ENCODE measurements at places on chromosomes 2 and 18.

DNA sequence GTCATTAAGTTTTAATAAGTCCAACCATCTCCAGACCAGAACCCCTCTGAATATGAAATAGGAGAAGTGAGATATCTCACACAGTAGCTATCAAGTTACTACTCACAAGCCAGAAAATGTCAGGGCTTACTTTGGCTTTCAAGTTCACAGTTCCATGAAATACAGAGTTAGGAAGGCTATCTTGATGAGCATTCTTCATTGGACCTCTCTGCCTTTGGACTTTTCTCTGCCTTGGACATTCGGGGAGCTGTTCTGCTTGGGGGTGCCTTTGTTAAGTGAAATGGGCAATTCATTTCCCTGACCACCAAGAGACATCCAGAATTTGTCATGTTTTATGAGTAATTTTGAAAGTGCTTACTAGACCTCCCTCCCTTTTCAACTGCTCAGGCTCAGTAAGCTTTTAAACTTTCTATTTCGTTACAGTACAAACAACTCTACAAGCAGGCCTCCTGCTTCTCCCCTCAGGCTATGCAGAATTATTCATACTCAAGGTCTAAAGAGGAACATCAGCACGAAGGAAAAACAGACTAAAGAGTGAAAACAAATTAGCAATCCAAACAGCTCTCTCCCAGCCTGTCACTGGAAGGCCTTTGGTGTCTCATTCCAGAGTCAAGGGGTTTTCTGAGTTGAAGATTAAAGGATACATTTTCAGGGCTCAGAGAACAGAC is 95.3 kb downstream of the MREG start:
- DNase-seq: peak; percentile 94

- DNase-seq: peak; percentile 50
Measured at GRCh38 chr2:53640466-53640865, 127.1 kb upstream of the CHAC2 start.

GRCh38 chr2:190786404-190787166 is 94.0 kb upstream of the GLS start:
- no peak for DNase-seq

DNA sequence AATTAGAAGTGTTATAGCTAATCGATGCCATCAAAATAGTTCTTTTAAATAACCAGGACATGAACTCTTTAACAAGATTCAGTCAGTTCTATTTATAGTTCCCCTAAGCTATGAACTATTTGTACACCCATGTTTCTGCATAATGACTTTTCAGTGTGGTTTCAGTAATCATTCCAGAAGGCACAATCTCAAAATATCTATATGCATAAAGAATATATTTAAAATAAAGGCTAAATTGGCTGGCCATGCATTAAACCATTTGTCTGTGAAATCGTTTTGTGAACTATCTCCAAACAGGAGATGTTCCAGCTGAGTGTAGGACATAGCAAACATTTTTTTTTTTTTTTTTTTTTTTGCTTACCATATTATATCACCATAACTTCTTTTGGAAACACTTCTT is 719.3 kb downstream of the PLCL1 start:
- no peak for DNase-seq

DNA sequence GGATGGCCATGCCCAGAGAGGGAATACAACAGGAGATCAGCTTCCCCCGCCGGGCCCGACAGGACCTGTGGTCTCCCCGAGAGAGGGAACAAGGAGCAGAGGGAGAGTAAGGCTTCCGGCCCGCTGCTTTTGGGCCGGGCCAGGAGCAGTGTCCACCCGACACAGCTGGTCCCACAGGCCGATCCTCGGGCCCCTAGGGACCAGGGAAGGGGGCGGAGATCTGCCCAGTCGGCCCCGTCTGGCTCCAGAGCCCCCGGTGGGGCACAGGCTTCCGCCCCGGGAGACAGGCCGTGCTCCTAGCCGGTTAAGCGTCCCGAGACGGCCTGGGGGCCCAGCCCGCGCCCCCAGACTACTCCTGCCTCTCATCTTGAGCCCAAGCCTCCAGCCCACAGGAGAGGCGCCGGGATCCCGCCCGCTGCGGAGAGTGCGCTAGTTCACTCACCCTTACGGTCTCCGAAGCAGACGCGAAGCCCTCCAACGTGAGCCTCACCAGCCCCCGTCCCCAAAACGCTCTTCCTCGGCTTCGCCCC is at the start of gene MCFD2:
TSS of gene MCFD2 (minus strand) at position 526 of the 530 bp plus-strand sequence. CDS start 6,635 bp downstream, outside the sequence.
- DNase-seq: peak; percentile 40

- DNase-seq: peak; percentile 53
Measured at GRCh38 chr2:128315829-128316776, 2.6 kb downstream of the HS6ST1 start.

DNA sequence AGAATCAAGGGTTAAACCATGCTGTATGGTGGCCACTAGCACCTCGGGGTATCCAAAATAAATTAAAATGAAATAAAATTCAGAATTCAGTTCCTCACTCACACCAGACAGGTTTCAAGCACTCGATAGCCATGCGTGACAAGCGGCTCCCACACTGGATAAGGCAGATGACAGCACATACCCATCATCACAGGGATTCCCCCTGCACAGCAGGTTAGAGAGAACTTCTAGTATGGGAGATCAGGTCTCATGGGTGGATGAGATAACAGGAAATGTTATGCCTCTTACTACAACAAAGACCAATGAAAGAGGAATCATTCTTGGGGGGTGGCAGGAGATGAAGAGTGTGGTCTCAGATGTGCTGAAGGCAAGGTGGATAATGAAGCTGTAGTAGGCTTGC is 121.9 kb upstream of the ACAA2 start:
- no peak for DNase-seq

GRCh38 chr2:204726831-204727230 is 181.6 kb downstream of the PARD3B start:
- no peak for DNase-seq

DNA sequence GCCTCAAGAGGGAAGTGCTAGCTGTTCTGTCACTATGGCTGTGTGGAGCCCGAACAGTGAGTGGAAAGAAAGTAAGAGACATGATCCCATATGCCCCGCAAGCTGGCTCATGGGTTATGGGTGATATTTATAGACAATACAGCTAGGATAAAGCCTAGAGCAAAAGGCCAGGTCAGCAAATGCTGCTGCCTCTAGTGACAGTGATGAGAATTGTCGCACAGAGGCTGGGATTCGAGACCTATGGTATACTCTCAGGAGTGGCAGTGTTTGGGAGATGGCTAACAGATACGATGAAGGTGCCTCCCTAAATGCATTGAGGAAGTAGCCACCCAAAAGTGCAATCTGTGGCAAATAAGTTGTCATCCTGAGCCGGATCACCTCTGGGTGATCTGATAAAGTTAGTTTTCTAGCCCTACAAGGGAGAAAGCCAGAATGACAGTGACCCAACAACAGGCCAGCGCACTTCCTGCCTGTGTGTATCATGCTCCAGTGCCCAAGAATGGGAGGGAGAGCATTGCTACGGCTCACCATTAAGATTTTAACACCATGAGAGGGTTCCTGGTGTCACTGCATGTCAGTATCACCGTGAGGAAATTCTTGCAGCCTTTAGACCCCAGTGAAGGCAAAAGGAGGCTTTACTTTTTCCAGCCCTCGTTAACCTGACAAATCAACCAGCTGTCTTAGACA is 92.2 kb upstream of the TGFA start:
- no peak for DNase-seq

GRCh38 chr2:226758921-226759640 is 40.5 kb downstream of the IRS1 start:
- peak; percentile 57 for DNase-seq

DNA sequence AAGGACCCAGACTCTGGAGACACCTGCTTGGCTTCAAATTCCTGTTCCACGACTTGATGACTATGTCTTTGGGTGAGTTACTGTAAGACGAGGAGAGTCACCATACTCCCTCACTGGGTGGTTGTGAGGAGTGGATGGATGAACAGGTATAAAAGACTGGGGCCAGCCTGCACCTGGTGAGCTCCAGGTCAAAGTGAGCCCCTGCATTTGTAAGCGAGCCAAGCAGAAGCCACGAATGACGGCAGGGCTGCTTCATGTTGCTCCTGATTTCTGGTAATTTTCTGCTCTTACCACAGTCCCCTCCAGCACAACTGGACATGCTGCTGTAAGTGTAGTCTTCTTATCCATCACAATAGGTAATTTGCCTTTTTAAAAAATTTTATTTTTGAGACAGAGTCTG is 86.6 kb downstream of the POLR1A start:
- DNase-seq: no peak
